NCI-H2081 (cell line): ENCODE measurements at places on chromosomes 13 and 19.

- no peak for DNase-seq
Measured at GRCh38 chr19:18809149-18809868, 18.2 kb upstream of the COMP start.

DNA sequence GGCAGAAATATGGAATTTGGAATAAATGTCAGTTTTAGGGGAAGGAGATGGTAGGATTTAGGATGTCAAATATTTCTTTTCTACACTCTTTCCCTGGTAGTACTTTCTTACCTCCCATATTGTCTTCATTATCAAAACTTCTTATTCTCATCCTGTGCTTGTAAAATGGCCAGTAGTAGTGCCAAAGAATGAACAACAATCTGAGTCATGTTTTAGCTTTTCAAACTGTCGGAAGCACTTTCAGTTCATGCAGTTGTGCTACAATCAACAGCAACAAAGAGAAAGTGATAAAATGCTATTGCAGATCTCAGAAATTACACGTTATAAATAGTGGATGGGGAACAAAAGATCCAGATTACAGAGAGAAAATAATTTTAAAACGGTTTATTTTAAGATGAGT is 193.7 kb upstream of the RXFP2 start:
- no peak for DNase-seq

DNA sequence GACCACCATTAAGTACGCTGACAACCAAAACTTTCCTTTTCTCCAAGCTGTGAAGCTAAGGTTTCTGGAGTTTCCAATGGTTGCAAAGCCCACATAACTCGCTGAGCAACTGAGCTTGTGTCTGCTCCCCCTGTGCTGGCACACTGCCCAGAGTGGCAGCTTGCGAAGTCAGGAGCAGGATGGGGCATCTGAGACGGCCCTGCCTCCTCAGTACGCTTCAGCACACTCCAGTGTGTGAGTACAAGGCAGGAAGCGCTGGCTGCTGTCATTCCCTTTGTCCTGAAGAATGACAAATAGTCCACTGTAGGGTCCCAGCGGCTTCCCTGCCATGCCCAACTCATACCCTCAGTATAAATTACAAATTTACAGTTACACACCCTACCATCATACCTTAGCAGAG is 51.5 kb downstream of the SKA3 start:
- peak; percentile 88 for DNase-seq

DNA sequence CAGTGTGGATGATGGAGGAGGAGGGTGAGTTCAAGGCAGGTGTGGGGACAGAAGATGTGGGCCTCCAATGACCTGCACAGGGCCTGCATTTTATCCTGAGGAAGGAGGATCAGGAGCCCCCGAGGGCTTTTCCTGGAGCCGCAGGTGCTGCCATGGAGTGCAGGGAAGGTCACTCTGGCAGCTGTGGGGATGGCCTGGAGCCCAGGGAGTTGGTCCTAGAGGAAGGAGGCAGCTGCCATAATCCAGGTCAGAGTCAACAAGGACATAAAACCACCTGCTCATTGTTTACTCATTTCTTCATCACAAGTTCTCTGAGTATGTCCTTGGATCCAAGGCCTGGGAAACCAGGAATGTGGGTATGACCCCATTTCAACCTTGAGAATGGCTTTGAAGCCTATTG is 87.2 kb downstream of the SCGB2B2 start:
- no peak for DNase-seq

DNA sequence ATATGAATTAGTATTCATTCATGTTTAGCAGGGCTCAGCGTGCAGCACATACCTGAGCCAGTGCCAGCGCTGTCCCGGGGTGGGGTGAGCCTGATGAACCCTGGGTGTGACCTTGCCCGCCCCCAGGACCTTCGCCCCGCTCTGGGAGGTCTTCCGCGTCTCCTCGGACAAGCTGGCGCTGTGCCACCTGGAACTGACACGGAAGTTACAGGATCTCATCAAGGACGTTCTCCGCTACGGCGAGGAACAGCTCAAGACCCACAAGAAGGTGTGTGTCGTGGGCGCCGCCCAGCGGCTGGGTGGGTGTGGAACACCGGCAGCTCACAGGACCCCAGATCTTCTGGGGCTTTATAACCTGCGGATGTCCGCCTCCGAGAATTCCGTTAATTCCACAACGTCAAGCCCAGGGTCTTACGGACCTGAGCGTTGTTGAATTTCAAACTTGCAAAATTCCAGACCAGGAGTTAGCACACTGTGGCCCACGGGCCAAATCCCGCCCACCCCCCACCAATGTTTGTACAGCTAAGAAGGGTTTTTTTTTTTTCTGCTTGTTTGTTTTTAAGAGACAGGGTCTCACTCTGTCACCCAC is 15.4 kb downstream of the FCHO1 start:
- DNase-seq: peak; percentile 65

- DNase-seq: peak; percentile 50
Measured at GRCh38 chr19:17234911-17235299, 8.9 kb downstream of the OCEL1 start.

- DNase-seq: no peak
Measured at GRCh38 chr13:42656161-42656560, 82.2 kb downstream of the TNFSF11 start.

GRCh38 chr19:751501-752341 is 809 bp downstream of the MISP start:
- no peak for DNase-seq

DNA sequence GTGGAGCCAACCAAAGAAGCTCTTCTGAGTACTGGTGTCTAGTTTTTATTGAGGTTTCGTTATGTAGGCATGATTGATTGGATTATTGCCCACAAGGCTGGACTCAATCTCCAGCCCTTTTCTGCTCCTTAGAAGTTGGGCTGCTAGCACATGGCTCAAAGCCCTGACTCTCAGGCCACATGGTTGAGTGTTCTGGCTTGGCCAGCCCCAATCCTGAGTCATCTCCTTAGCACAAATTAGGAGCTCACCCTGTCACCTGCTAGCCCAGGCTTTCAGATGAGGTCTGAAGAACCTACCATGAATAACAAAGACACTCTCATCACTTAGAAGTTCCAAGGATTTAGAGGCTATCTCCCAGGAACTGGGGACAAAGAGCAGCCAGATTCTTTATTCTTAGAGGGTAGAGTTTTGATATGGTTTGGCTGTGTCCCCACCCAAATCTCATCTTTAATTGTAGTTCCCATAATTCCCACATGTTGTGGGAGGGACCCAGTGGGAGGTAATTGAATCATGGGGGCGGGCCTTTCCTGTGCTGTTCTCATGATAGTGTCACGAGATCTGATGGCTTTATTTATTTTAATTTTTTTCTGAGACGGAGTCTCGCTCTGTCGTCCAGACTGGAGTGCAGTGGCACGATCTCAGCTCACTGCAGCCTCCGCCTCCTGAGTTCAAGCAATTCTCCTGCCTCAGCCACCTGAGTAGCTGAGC is 11.3 kb downstream of the DPY19L3 start:
- no peak for DNase-seq

GRCh38 chr13:102700088-102701031 is 5.5 kb upstream of the METTL21C start:
- no peak for DNase-seq

DNA sequence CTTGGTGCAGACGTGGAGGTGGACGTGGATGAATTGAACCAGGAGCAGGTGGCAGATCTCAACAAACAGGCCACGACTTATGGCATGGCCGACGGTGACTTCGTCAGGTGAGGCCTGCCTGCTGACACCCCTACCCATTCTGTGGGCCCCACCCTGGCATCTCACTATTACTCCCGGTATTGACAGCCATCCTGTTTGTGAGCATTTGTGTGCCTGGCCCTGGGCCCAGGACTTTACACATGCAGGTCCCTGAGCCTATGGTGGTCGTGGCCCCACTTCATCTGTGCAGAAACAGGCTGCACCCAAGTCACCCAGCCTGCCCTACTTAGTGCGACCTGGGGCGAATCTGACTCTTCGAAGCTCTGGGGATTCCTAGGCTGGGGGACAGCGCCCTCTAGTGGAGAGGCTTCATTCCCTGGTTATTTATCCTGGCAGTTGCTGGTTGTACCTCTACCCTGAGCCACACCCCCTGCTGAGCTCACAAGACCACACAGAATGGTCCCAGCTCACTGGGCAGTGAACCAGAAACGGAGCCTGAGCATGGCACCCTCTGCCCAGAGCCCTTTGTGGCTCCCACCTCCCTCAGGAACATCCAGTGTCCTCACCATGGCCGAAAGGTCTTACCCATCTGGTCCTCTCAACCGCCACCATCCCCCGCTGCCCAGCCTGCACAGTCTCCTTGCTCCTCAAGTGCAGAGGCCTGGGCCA is 16.9 kb downstream of the ZNF296 start:
- DNase-seq: peak; percentile 39

DNA sequence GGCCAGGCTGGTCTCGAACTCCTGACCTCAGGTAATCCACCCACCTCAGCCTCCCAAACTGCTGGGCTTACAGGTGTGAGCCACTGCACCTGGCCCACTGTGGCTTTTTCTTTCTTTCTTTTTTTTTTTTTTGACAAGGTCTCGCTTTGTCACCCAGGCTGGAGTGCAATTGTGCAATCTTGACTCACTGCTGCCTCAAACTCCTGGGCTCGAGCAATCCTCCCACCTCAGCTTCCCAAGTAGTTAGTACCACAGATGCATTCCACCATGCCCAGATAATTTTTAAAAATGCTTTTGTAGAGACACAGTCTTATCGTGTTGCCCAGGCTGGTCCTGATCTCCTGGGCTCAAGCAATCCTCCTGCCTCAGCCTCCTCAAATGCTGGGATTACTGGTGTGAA is 12.1 kb upstream of the FCGBP start:
- DNase-seq: no peak

DNA sequence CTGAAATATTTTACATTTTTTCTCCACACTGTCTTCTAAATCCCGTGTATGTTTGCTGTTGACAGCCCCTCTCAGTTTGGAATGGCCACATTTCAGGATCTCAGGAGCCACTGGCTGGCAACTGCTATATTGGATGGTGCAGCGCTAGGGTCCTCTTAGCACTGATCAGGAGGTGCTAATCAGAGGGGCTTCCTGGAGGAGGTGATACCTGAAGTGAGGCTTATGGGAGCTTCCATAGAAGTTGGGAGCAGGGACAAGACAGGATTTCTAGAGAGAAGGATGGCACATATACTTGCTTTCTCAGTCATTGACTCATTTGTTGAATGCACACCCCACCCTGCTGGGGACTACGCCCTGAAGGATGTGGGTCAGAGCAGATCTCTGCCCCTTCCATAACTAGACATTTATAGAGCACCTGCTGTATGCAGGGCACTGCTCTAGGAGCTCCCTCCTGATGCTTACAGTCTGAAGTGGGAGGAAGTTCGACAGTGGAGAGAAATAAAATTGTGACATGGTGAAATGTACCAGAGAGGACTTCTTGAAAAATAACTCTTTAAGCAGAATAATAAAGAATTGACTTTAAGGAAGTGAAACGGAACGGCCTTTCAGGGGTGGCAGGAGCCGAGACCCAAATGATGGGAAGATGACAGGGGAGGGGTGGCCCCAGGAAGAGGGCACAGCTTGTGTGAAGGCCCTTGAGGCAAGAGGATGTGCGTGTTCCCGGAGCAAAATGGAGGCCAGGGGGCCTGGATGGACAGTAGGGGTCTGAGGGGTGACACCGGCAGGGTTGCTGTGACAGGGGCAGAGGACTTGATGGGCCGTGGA is 13.1 kb downstream of the AP2A1 start:
- DNase-seq: no peak

DNA sequence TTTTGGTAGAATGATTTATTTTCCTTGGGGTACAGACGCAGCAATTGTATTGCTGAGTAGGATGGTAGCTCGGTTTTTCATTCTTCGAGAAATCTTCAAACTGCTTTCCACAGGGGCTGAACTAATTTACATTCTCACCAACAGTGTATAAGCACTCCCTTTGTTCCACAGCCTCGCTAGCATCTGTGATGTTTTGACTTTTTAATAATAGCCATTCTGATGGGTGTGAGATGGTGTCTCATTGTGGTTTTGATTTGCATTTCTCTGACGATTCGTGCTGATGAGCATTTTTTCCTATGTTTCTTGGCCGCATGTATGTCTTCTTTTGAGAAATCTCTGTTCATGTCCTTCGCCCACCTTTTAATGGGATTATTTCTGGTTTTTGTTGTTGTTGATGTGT is 54.8 kb upstream of the UQCRFS1 start:
- no peak for DNase-seq

- no peak for DNase-seq
Measured at GRCh38 chr13:105805892-105806627, 729.4 kb downstream of the EFNB2 start.

DNA sequence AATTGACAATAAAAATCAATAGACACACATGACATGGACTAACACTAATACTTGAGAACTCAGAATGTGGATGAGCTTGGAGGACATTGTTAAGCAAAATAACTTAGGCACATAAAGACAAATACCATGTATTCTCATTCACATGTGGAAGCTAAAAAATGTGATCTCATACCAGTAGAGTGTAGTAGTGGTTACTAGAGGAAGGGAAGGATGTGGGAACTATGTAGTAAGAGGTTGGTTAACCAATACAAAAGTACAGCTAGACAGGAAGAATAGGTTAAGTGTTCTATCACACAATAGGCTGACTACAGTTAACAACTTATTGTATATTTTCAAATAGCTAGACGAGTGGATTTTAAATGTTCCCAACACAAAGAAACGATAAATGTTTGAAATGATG is 415.8 kb upstream of the KLF12 start:
- no peak for DNase-seq

DNA sequence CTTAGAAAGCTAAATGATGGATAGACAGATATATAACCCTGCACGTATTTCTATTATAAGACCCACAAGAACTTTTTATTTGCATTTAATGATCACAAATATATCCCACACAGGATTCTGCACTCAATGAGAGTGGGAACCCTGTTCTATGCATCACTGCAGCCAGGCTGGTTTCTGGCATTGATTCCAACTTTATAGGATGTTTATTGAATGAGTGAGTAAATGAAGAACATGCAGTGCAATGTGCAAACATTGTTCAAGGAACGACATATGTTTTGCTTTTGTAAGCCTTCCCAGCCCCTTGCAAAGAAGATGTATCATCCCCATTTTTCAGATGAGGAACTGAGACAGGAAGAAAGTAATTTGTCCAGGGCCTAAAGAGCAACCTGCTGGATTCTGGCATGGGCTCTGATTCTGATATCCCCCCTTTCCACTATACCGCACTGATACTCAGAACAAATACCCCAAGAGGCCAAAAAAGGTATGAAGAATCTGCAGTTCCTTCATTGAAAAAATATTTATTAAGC is 246.3 kb downstream of the LACC1 start:
- DNase-seq: no peak
